ENCODE measurements at places on chromosomes 12 and 14. TPM values are rescaled to one million over a fixed set of nuclear protein-coding genes. Genes with fewer than 3 reads are reported as not detected.

DNA sequence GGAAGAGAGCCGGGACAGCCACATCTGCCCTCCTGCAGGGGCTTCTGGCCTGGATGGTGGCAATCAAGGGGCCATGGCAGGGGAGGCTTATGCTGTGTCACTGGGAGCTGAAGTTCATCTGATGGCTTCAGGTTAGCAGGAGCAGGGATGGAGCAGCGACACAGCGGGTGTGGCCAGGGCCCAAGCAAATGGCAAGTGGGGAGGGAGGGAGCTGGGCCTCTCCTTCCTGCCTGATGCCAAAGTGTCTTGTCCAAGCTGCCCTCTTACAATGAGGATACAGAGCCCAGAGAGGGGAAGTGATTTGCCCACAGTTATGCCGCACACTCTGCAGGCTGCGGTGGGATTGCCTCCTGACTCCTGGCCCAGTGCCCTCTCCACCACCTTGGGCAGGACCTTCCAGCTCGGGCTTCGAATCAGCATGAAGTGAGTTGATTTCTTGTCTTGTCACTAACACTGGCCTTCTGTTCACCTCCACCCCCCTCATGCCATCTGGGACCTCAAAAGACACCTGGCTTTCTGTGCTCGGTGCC, 51.3 kb downstream of the IQSEC3 start:
- no peak for DNase-seq

DNA sequence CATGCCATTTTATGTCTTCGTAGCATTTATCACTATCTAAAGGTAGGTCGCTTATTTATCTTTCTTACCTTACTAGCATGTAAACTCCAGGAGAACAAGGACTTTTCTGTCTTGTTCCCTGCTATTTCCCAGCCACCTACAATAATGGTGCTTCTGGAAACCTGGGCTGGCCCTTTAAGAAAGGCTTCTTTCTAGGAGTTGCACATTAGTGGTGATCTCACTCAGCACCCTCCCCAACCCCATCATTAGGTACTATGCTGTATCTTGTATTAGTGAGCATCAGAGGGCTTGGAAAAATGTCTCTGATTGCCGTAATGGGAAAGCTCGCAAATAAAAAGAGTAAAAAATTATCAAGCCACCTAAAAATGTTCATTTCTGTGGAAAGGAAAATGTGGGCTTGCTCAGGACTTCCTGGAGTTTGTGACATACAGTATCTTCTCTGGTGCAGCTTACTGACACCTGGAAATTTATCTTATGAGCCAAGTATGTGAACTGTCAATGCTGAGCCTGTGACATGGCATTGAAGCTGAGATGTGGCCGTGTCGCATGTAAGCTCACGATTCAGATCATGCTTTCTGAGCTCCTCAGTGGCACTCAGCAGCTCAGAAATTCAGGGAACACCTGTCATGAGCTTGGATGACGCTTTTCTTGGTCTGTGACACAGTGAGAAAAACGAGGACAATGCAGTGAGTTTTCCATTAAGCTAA, 12.4 kb downstream of the CCDC92 start:
- no peak for DNase-seq

- DNase-seq: no peak
These were observed 24.0 kb downstream of the SYT1 start for GRCh38 chr12:78888568-78888967.

The AKAP5 gene
- total RNA-seq: 0.12 TPM

DNA sequence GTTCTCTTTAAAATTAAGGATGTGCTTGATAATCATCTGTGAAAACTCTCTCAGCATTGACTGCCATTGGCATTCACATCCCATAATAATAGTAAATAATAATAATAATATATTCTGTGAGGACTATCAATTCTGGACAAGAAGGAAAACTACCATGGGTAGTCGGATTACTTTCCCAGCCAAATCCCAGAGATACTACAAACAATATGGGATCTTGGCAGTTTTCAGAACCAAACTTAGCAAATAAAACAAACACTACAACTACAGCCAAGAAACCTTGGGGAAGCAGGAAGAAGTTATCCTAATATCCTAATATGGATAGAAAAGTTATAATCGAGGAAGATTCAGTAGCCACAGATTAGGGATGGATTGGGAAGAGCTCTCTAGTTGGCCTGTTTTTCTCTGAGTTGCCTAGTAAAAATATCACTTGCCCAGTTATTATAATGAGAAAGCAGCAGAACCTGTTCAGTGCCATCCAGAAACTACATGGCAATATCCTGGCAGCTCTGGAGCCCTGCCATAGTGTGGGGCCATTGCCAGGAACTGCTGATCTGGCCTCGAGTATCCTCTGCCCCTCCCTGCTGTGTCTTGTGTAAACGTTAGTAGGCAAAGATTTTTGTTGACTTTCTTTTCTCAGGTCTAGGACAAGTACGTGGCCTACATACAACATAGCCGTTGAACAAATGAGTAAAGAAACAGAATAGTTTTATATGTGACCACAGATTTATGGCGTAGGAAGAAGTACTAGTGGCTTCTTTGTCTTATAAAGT, 193.5 kb downstream of the SLC2A13 start:
- no peak for DNase-seq

GRCh38 chr14:70181276-70181675, 7.5 kb downstream of the SLC8A3 start:
- no peak for DNase-seq

GRCh38 chr14:75293920-75294648, 15.5 kb downstream of the FOS start:
- DNase-seq: peak; percentile 97

The LRP1-AS gene
- not detected for total RNA-seq

DNA sequence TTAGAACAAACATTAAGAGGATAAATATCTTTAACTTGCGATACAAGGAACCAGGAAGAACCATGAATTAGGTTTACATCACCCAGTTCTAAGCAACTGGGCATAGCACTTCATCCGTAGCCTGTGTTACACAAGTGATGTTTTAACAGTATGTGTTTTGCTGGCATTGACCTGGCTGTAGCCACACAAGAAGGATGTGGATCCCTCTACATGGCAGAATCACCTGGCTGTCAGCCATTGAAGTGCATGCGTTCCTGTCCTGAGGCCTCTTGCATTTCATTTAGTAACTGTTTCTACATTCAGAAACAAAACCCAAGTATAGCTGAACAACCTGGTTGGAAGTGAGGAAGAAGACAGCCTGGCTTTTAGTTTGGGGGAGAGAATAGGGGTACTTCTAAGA, 72.2 kb downstream of the TGFB3 start:
- no peak for DNase-seq

- peak; percentile 73 for DNase-seq
These were observed 57.7 kb downstream of the HMGA2 start for GRCh38 chr12:65881965-65882413.

The PTGDR gene
- 0.35 TPM for total RNA-seq

The LPCAT3 gene
- 66.3 TPM for total RNA-seq

The GLIPR1L1 gene
- total RNA-seq: not detected

DNA sequence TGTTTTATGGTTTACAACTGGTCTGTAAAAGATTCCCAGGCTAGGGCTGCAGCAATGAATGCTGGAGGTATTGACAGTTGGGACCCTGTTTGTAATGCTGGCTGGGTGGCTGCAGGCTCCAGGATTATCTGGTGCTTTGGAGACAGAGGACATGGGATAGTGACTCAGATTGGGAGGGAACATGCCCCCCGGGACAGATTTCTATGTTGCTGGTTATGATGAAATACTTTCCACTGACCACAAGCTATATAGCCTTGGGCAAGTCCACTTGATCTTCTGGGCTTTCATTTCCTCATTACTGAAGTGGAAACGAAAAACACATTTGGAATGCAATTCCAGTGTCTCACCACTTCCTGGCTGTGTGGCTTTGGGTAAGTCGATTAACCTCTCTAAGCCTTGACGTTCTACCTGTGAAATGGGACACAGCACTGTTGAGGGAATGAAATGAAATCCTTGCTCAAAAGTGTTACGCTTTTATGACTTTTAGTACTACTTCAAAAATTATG, 6.3 kb upstream of the TPCN1 start:
- peak; percentile 63 for DNase-seq

- no peak for DNase-seq
These were observed 15.2 kb downstream of the SCNN1A start for GRCh38 chr12:6360080-6360571.

The SERPINA12 gene
- total RNA-seq: not detected

GRCh38 chr12:26286186-26286585, 90.8 kb downstream of the SSPN start:
- no peak for DNase-seq

DNA sequence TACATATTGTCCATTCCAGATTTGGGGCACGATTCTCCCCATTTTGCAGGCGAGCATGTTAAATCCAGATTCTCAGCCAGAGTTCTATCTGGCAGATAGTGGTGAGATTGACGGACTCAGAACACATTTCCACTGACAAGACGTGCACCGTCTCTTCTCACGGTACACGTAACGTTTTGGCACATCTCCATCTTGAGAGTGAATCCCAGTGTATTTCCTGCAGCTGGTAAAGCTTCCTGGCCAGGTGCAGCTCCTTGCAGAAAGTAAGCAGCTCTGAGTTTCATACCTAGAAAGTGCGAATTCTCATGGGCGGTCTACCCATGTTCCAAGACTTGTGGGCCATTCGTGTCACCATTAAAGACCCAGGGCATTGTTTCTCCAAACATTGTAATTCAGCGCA, 102.6 kb downstream of the TSPAN9 start:
- no peak for DNase-seq

The TMCC3 gene
- total RNA-seq: 8.2 TPM

DNA sequence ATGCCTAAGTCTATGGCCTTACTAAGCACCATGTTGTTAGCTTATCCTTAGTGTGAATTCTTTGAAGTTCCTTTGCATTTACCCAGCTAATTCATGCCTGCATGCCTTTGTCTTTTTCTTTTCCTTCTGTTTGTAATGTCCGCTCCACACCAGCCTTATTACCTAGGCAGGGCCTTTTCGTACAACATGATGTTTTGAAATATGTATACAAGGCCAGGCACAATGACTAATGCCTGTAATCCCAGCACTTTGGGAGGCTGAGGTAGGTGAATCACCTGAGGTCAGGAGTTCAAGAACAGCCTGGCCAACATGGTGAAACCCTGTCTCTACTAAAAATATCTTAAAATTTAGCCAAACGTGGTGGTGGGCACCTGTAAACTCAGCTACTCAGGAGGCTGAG, 1636.5 kb upstream of the SEL1L start:
- no peak for DNase-seq

- no peak for DNase-seq
These were observed 113.9 kb downstream of the RBM19 start for GRCh38 chr12:113852264-113852663.

GRCh38 chr14:95233702-95234241, 76.4 kb upstream of the DICER1 start:
- peak; percentile 63 for DNase-seq

- DNase-seq: no peak
These were observed 2.9 kb downstream of the PRMT5 start for GRCh38 chr14:22926316-22926715.

DNA sequence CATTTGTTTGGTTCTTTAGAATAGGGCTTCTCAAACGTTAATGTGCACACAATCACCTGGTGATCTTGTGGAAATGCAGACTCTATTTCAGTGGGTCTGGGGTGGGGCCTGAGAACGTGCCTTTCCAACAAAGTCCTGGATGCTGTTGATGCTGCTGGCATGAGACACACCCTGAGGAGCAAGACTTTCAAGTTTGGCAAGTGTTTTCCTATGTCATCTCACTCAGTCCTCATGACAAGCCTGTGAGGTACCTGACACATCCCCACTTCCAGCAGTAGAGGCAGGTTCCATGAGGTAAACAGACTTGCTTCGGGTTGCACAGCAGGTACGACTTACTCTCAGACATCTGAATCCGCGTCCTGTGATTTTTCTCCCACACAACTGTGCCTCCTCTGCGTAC, 147.1 kb downstream of the MYRFL start:
- DNase-seq: no peak

GRCh38 chr14:95265106-95266094, 54.3 kb downstream of the CLMN start:
- no peak for DNase-seq

- DNase-seq: no peak
These were observed 106.1 kb upstream of the RFLNA start for GRCh38 chr12:124188561-124189405.

- no peak for DNase-seq
These were observed 38.7 kb upstream of the NCOR2 start for GRCh38 chr12:124605883-124606774.

- DNase-seq: peak; percentile 74
These were observed 3.6 kb downstream of the ITGA7 start for GRCh38 chr12:55703901-55704761.

GRCh38 chr14:68384881-68385280, 408.0 kb downstream of the ZFP36L1 start:
- no peak for DNase-seq

DNA sequence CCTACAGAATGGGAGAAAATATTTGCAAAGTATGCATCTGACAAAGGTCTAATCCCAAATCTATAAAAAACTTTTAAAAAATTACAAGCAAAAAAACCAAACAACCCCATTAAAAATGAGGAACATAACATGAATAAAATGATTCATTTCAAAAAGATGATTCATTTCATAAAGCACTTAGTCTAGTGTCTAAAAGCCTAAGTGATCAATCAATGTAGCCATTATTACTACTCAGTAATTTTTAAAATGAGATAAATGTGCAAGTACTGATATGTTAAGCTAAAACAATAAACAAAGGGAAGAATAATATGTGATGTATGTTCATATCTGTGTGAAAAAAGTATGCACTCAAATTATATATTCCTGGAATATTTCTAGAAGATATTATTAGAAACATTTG, 119.1 kb upstream of the GARIN6 start:
- DNase-seq: no peak

DNA sequence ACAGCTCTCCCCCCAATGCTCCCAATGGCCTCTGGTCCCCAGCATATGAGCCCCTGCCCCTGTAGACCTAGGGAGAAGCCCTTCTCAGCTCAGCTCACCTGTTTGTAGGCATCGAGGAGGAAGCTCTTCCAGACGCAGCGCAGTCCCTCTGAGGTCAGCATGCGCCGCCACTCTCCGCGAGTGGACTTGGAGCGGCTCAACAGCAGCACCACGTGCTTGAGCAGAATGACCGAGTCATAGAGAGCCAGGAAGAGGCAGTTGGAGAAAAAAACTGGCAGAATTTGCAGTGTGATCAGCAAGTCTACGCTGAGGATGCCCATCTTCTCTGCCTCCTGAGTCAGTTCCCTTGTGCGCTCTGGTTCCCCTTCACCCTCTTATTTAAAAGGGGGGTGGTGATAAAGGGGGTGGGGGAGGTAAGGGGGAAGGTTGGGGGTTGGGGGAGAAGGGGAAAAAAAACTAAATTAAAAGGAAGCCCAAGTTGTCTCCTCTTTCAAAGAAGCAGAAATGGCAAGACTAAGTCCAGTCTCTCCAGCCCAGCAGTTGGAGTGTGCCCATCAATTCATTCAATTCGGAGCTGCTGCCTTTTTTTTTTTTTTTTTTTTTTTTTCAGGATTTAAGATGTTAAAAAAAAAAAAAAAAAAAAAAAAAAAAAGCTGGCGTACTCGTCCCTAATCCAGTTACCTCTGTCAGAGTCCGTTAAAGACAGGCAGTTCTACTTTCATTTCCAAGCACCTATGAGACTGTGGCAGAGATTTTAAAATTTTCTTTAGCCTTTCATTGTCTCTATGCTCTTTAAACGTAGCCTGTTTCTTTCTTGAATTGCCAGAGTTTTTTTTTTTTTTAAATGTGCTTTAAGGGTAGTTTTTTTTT, at the start of gene DIO2:
Gene DIO2, minus strand, starts transcription at position 352 of the 870 bp plus-strand sequence. Its CDS starts 32 bp downstream, at position 320.
- peak; percentile 42 for DNase-seq
